ENCODE measurements at places on chromosomes 13 and 19.

DNA sequence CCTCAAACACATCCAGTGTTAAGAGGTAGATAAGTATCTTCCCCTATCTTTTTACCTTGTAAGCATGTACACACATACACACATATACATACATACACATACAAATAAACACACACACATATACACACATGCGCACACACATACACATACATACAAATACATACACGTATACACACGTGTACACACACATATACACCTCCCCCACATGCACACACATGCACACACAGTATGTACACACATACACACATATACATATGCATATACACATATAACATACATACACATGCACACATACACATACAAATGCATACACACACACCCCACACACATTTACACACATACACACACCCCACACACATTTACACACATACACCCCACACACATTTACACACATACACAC is 24.1 kb downstream of the ADGRE1 start:
- ATAC-seq = no peak

- ATAC-seq = no peak
These were observed 731 bp downstream of the MAG start for GRCh38 chr19:35292421-35293362.

GRCh38 chr19:15154002-15154612 is 46.7 kb downstream of the NOTCH3 start:
- ATAC-seq = peak; percentile 63

- ATAC-seq = peak; percentile 86
These were observed at the start of gene ARL11 for GRCh38 chr13:49627831-49628652. ARL11 (plus strand) TSS chr13:49628507; CDS start chr13:49630448, 1,941 bp downstream.

GRCh38 chr13:85828094-85828684 is 29.0 kb upstream of the SLITRK6 start:
- no peak for ATAC-seq

- ATAC-seq = no peak
These were observed 5.1 kb downstream of the FSTL3 start for GRCh38 chr19:681029-682019.

- no peak for ATAC-seq
These were observed 270.0 kb downstream of the SLITRK6 start for GRCh38 chr13:85529218-85529594.

- ATAC-seq = no peak
These were observed 181.5 kb downstream of the TSHZ3 start for GRCh38 chr19:31167690-31168089.

DNA sequence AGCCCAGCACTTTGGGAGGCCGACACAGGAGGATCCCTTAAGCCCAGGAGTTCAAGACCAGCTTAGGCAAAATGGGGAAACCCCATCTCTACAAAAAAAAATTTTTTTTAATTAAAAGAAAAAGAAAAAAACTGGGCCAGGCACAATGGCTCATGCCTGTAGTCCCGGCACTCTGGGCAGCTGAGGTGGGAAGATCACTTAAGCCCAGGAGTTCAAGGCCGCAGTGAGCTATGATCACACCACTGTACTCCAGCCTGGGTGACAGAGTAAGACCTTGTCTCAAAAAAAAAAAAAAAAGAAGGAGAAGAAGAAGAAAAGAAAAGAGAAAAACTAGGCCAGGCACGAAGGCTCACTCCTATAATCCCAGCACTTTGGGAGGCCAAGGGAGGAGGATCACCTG is 4.3 kb downstream of the ELL start:
- no peak for ATAC-seq

DNA sequence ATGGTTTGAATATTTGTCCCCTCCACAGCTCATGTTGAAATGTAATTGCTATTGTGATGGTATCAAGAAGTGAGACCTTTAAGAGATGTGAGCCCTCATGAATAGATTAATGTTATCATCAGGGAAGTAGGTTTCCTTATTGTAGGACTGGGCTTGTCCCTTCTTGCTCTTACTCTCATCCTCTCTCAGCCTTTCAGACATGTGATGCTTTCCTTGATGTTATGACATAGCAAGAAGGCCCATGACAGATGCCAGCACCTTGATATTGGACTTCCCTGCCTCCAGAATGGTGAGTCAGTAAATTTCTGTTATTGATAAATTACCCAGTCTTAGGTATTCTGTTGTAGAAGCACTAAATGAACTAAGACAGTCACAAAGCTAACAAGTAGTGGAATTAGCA is 5.7 kb upstream of the ZMYM2 start:
- ATAC-seq = no peak

DNA sequence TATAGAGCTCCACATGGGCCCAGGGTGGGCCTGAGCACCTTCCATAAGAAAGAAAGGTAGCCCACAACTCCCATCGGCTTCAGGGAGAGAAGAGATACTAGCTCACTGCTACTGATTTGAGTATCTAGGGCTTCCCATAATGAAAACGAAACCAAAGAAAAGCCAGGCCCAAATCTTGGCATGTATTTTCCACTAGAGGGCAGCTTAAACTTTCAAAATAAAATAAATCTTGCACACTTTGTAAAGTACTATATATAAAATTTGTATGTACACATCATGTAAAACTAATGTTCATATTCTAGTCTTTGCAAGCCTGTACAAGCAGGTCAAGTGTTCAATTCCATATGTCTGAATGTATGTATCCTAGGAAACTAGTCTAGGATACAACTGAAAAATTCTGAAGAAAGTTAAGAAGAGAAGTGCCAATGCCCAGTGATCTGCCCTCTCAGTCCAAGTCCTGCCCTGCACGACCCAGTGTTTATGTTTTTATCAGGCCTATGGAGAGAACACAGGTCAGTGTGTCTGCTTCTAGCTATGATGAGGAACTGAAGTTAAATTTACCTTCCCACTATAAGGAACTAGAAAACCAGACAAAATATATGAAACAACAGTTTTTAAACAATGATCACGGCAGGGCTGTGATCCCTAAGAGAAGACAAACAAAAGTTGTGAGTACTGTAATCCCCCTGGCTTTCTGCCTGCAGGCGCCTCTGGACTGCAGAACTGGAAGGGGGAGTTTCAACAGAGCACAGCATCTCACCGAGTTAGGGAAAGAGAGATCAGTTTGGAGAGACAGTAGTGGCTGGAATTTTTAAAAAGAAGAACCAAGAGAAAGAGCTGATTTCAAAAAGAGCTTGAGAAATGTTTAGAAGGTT is 475.7 kb downstream of the UQCRFS1 start:
- ATAC-seq = no peak

DNA sequence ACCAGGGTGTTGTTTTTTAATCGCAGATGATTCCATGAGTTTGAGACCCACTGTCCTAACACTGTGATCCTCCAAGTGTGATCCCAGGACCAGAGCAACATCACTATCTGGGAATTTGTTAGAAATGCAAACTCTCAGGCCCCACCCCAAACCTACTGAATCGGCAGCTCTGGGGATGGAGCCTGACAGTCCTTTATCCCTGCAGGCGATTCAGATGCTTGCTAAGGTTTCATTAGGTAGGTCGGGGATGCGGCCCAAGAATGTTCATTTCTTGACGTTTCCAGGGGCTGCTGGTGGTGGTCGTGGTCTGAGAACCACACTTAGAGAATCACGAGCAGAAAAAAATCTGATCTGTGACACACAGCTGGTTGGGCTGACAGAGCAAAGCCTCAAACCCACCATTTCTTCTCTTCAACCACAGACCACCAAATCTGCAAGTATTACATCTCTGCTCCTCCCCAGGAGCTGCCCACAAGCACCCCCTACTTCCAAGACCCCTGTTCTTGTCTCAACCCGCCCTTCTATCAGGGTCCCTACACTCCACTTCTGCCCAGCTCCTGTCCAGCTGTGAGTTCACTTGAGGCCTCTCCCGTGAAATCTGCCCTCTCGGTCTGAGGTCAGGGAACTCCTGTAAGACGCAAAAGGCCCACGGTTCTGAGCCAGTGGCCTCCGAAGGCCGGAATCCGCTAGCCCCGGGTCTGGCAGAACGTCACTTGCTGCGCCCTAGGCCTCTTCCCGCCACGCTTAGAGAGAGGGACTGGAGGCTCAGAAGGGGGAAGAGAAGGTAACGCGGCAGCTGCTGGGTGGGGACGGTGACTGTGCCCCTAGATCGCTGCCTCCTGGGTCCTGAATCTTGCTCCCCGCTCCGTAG is 1.1 kb upstream of the FARP1 start:
- ATAC-seq = no peak

DNA sequence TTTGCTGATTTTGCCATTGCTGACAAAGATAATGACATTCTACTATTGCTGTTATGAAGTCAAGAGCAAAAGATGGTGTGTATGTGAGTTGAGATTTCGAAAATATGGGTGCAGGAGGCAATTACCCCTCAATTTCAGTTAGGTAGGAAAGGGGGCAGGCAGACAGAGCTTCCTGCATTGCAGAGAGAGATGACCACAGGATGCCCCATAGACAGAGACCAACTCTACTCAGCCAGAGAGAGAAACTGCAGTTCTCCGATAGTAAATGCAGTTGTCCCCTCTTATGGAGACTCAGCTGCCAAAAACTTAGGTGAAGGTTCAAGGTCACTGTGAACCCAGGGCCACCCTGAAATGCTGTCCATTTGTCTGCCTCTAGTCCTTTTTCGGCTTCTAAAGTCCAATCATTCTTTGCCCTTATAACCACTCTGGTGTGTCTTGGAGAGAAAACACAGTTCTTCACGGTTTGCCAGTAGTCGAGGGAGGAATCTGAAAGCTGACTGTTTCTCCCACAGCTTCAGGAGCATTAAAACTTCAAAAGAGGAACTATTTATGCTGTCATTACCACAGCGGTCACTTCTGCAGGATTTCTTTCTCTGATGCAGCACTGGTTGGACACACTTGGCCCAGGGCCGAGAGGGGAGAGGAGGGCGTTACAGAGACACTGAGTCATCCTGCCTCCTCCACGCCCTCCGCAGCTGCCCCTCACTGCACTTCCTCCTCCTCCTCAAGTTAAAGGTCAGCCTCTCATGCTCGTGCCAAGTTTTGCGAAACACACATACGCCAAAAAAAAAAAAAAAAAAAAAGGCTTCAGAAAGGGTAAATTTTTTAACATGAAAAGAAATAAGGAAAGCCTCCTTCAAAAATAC is 264.3 kb downstream of the FOXO1 start:
- ATAC-seq = peak; percentile 93

DNA sequence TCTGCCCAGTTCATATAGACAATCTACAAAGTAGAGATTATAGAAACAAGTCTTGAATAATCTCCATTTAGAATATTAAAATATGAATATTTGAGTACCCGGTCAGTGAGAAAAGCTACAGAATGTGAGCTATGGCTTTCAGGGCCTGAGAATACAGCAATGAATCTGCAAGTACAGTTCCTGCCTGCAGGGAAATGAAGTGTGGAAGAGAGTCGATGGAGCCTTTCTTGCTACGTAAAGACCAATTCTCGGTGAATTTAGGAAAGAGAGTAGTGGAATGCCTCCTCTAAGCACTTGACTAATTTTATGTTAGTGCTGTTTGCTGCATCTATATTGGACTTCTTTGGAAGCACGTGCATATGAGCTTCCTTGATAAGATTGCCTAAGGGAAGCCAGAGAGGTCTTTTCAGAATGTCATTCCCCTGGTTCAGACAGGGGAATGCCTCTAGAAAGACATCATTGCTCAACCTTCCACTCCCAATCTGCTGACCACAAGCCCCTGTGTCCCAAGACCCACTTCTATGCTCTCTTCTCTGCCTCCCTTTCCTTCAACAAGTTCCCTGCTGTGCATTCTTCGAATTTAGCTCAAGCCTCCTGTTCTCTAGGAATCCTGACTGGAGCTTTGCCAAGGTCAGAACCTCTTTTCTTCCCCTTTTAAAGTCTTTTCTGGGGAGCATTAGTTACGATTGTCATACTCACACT is 41.9 kb downstream of the GPC6 start:
- ATAC-seq = no peak

DNA sequence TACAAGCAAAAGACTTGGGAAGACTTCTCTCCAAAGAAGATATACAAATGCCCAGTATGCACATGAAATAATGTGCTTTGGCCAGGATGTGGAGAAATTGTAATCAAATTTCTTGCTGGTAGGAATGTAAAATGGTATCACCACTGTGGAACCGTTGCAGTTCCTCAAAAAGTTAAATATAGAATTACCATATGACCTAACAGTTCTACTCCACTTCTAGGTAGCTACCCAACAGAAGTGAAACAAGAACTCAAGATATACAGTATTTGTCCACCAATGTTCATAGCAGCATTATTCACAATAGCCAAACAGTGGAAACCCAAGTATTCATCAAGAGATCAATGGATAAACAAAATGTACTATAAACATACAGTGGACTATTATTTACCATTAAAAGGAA is 95.0 kb upstream of the KLF5 start:
- no peak for ATAC-seq

- ATAC-seq = no peak
These were observed 10.6 kb downstream of the ATP11A start for GRCh38 chr13:112700291-112701060.

GRCh38 chr13:84896128-84896527 is 903.1 kb downstream of the SLITRK6 start:
- no peak for ATAC-seq

- peak; percentile 33 for ATAC-seq
These were observed 16.3 kb upstream of the TCF3 start for GRCh38 chr19:1668486-1669270.

DNA sequence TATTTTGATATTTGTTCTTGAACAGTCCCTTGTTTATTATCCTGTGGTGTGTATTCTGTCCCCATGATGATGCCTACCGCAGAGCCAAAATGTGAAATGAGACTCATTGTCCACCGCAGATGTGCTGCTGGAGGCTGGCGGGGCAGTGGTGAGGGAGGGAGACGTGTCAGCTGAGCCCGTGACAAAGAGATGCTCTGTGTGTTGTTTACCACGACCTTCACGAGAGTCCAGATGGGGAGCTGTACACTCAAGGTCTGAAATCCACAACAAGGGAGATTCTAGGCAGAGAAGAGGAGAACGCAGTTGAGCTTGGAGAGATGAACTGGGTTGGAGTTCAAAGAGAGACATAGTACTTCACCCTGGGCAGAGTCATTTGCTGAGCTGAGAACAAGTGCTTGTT is 20.8 kb upstream of the AMER2 start:
- ATAC-seq = no peak

- no peak for ATAC-seq
These were observed 13.4 kb downstream of the ITGBL1 start for GRCh38 chr13:101465877-101466276.

- ATAC-seq = no peak
These were observed 2.6 kb upstream of the TUBA3C start for GRCh38 chr13:19184176-19184575.

DNA sequence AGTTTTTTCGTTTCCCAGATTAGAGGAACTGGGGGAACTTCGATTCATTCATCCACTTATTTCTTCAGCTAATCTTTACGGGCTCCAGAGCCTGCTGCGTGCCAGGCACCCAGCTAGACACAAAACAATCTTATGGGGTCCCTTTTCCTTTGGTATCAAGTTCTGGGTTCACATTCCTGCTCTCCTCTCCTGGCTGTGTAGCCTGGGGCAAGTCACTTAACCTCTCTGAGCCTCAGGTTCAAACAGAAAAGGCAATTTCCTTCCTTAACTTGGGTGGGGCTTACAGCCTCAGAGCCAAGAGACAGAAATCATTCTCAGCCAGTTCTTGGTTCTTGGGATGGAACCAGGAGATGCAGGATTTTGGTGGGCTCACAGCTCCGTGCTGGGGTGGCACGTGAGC is 5.9 kb downstream of the SHD start:
- ATAC-seq = no peak

- ATAC-seq = peak; percentile 67
These were observed 387.1 kb upstream of the SGCG start for GRCh38 chr13:22793598-22794134.
